ENCODE measurements at places on chromosomes 7 and 10. TPM values are rescaled to one million over a fixed set of nuclear protein-coding genes. Genes with fewer than 3 reads are reported as not detected.

- H3K36me3 ChIP-seq: no peaks in the 10 kb centered on the region
- H3K27me3 ChIP-seq: no peaks in the 10 kb centered on the region
- no peak overlapping the region for H3K27ac ChIP-seq
- no peak overlapping the region for H3K4me3 ChIP-seq
Observed at GRCh38 chr7:123211545-123211944, 11.8 kb upstream of the SLC13A1 start.

- no peaks in the 10 kb centered on the region for H3K36me3 ChIP-seq
- H3K4me3 ChIP-seq: no peak overlapping the region
- H3K4me1 ChIP-seq: no peaks in the 10 kb centered on the region
- no peak overlapping the region for H3K27ac ChIP-seq
- peak; percentile 48 for DNase-seq
- H3K27me3 ChIP-seq: no peaks in the 10 kb centered on the region
Observed at GRCh38 chr7:68862736-68863135, 735.5 kb upstream of the AUTS2 start.

- H3K36me3 ChIP-seq: no peaks in the 10 kb centered on the region
- H3K4me3 ChIP-seq: no peak overlapping the region
- H3K27ac ChIP-seq: no peak overlapping the region
- no peaks in the 10 kb centered on the region for H3K27me3 ChIP-seq
- no peak for DNase-seq
Observed at GRCh38 chr10:47107007-47107747, 192.8 kb upstream of the GDF10 start.

GRCh38 chr7:76278540-76278939 is 23.9 kb upstream of the HSPB1 start:
- H3K36me3 ChIP-seq: no peaks in the 10 kb centered on the region
- no peaks in the 10 kb centered on the region for H3K27me3 ChIP-seq
- peaks cover 12% of the 10 kb centered on the region for H3K4me1 ChIP-seq
- no peak overlapping the region for H3K4me3 ChIP-seq

DNA sequence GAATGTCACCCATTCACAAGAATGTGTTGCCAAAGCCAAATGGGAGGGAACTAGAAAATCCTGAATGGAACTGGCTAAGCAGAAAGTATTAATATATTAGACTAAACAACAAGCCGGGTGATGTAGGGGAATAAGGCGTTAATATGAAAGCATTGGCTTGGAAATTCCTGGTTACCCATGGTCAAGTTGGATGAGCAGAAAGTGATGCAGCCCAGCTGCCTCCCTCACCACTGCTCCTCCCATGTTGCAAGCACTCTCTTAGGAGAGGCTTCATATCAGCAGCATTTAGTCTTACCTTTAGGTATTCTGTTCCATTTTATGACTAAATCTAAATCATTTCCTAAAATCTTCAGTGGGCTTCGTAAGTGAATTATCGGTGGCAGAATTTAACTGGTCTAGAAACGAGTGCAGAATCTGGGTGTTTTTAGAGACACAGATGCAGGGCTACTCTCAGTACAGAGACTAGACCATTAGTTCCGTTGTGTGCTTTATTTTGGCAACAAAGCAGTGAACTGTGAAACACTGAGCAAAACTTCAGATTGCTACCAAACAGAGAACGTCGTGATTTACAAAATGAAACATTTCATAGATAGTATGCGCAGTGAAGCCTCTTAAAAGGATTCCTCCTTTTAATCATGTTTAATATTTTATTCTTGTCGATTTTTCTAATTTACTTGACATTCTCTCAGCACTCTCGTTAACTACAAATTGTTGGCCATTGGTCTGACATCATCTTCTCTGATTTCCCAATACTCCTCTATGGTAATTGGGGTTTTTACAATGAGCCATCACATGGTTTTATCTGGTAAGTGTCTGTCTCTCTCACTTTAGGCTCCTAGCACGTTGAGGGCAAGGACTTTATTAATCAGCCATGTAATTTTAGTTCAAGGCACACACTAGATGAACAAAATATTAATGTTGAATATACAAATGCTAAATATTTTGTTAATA is 22.0 kb upstream of the HGF start:
- no peak overlapping the region for H3K4me3 ChIP-seq
- H3K4me1 ChIP-seq: peaks cover 6% of the 10 kb centered on the region
- DNase-seq: no peak
- no peaks in the 10 kb centered on the region for H3K27me3 ChIP-seq
- no peak overlapping the region for H3K27ac ChIP-seq
- no peaks in the 10 kb centered on the region for H3K36me3 ChIP-seq

- H3K27me3 ChIP-seq: no peaks in the 10 kb centered on the region
- DNase-seq: no peak
- H3K36me3 ChIP-seq: no peaks in the 10 kb centered on the region
- H3K4me1 ChIP-seq: peaks cover 38% of the 10 kb centered on the region
Observed at GRCh38 chr10:132539431-132539839, 1.8 kb downstream of the INPP5A start.

DNA sequence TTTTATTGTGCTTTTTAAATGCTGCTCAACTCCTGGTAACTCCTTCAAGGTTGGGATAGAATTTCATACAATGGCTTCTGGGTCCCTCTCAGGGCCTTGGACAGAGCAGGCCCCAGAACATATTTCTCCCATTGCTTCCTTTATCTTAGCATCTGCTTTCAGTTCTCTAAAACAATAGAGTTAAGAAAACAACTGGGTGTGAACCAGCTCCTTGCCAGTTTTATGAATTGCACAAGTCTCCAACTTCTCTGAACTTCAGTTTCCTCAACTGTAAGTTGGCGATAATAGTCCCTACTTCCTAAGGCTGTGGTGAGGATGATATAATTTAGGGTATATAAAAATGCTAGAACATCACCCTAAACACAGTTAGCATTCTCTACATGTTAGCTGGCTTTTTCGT is 77.0 kb upstream of the INHBA start:
- no peaks in the 10 kb centered on the region for H3K4me1 ChIP-seq
- no peaks in the 10 kb centered on the region for H3K36me3 ChIP-seq
- H3K4me3 ChIP-seq: no peak overlapping the region

- no peaks in the 10 kb centered on the region for H3K27me3 ChIP-seq
- H3K4me3 ChIP-seq: no peak overlapping the region
- no peak for DNase-seq
- H3K36me3 ChIP-seq: no peaks in the 10 kb centered on the region
- peaks cover 8% of the 10 kb centered on the region for H3K4me1 ChIP-seq
Observed at GRCh38 chr10:114691442-114691941, 33.4 kb upstream of the ABLIM1 start.

GRCh38 chr10:25393621-25394020 is 218.8 kb downstream of the GPR158 start:
- H3K27ac ChIP-seq: no peak overlapping the region
- H3K36me3 ChIP-seq: no peaks in the 10 kb centered on the region
- no peaks in the 10 kb centered on the region for H3K4me1 ChIP-seq

DNA sequence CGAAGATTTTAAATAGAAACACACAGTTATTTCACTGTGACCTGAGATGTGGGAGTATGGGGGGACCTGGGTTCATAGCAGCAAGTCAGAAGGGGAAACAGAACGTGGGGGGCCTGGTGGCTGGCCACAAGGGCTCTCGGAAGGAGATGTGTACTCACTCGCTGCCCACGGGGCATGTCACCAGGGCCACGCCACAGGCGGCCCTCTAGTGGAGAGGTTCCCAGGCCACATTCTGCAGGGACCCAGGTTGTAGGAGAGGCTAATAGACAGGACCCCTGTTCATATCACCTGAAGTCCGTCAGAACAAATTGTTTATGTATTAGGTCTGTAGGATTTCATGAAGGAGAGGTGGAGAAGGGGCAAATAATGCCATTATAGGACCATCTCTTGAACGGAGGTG is 25.1 kb upstream of the SVOPL start:
- no peaks in the 10 kb centered on the region for H3K36me3 ChIP-seq
- no peaks in the 10 kb centered on the region for H3K4me1 ChIP-seq
- H3K4me3 ChIP-seq: no peak overlapping the region
- H3K27me3 ChIP-seq: no peaks in the 10 kb centered on the region
- DNase-seq: no peak

GRCh38 chr10:8042721-8043568 is 11.5 kb upstream of the GATA3 start:
- no peak overlapping the region for H3K4me3 ChIP-seq
- DNase-seq: no peak
- H3K27ac ChIP-seq: no peak overlapping the region
- H3K4me1 ChIP-seq: peaks cover 9% of the 10 kb centered on the region
- no peaks in the 10 kb centered on the region for H3K36me3 ChIP-seq
- peaks cover 5% of the 10 kb centered on the region for H3K27me3 ChIP-seq

GRCh38 chr10:26214551-26215395 is 1.8 kb upstream of the GAD2 start:
- H3K4me1 ChIP-seq: peaks cover 19% of the 10 kb centered on the region
- no peaks in the 10 kb centered on the region for H3K27me3 ChIP-seq
- DNase-seq: no peak
- H3K4me3 ChIP-seq: no peak overlapping the region
- H3K27ac ChIP-seq: no peak overlapping the region

DNA sequence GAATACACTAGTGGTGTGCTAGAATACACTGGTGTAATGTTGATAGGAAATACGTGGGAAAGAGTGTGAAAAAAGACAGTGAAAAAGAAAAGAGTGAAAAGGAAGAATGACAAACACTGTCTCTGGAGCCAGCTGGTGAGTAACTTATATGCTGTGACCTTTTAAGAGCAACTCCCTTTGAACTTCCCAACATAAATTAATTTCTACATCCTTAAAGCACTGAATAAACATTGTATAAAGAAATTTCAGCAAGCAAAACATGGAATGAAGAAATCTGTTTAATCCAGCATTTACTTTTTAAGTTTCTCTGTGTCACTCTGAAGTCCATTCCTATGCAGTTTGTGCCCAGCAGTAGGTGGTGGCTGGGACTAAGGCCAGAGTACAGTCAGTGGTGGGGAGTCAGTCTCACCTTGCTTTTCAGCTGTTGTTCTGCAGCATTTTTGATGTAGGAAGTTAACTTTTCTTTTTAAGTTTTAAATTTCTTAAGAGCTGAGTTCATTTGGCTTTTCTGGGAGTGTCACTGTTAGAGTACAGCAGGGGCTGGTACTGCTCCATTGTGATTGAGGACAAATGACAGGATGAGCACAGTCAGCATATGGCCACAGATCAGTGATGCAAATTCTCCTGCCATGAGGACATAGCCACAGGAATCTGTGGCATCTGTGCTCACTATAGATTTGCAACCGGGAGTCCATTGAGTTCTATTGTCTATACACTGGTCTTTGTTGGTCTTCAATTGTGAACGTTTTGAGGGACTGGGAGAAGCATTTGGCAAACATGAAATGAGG is 321.8 kb downstream of the ZNF248 start:
- H3K27me3 ChIP-seq: no peaks in the 10 kb centered on the region
- H3K27ac ChIP-seq: no peak overlapping the region
- no peak for DNase-seq
- H3K36me3 ChIP-seq: no peaks in the 10 kb centered on the region

GRCh38 chr7:28479507-28479947 is 67.2 kb downstream of the CREB5 start:
- no peak overlapping the region for H3K27ac ChIP-seq
- no peaks in the 10 kb centered on the region for H3K36me3 ChIP-seq
- H3K4me3 ChIP-seq: no peak overlapping the region
- DNase-seq: no peak

DNA sequence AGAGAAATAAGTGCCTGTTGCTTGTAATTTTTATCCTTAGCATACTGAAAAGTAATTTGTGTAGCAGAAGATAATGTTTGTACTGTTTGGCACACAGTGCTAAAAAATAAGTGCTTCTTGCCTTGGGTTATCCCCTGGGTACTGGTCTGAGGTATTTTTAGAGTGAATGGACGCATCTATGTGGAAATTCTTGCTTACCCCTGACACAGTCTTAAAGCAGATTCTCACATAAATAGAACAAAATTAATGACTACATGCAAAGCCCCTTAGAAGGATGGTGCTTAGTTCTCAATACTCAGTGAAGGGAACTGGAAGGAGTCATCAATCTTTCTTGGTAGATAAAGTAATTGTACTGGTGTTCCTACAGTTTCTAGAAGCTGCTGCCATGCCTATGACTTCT is 548.6 kb downstream of the ARL4A start:
- H3K27me3 ChIP-seq: no peaks in the 10 kb centered on the region
- H3K4me1 ChIP-seq: no peaks in the 10 kb centered on the region
- no peak for DNase-seq
- no peak overlapping the region for H3K27ac ChIP-seq
- H3K4me3 ChIP-seq: no peak overlapping the region

DNA sequence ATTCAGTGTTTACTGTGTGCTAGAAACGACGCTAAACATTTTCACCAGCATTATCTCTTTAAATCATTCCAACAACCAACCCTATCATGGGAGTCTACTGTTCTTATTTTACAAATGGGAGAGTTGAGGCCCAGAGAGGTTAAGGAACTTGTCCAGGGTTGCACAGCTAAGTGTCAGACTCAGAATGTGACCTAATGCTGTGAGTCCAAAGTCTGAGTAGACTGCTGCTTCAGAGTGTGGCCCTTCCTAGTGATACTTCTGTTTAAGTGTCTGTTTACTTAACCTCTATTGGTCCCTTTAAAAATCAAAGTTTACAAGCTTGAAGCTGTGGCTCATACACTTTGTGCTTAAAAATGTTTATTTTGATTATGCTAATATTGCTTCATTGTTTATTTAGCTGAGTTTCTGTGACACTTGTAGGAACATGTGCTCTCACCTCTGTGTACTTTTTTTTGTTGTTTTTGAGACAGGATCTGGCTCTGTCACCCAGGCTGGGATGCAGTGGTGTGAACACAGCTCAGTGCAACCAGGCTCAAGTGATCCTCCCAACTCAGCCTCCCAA is 84.4 kb upstream of the SYPL1 start:
- H3K4me3 ChIP-seq: no peak overlapping the region
- no peaks in the 10 kb centered on the region for H3K36me3 ChIP-seq
- no peak overlapping the region for H3K27ac ChIP-seq
- no peaks in the 10 kb centered on the region for H3K27me3 ChIP-seq

DNA sequence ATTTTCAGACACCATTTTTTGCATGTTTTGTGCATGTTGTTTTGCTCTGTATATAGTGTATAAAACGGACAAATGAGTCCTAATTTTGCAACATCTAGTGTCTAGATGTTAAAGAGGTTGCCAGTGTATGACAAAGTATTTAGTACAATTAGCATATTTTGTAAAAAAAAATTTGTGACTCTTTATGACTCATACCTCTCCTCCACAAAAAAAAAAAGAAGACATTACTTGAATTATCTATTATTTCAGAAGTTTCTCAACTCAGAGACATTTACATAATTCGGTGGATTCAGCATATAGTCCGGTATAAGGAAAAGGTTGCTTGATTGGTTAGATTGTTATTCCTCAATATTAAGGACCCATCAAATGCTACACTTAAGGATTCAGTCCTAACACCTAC is 26.0 kb downstream of the NUP42 start:
- no peaks in the 10 kb centered on the region for H3K27me3 ChIP-seq
- H3K27ac ChIP-seq: no peak overlapping the region
- peaks cover 4% of the 10 kb centered on the region for H3K4me1 ChIP-seq
- DNase-seq: no peak
- no peak overlapping the region for H3K4me3 ChIP-seq

Gene TAS2R41
- 0.55 TPM for total RNA-seq

Gene LIPN
- 0.31 TPM for total RNA-seq

Gene CHST12
- 42.0 TPM for total RNA-seq

Gene HOXA2
- total RNA-seq: not detected

Gene GALNT17
- 39.1 TPM for total RNA-seq

Gene GSTK1
- total RNA-seq: 136 TPM

Gene SLC26A3
- total RNA-seq: 1.1 TPM

Gene SPDYE6
- 2.3 TPM for total RNA-seq

Gene PLEKHS1
- total RNA-seq: 1.1 TPM

Gene INA
- total RNA-seq: 4.3 TPM

Measured in testis (tissue), 5 donors.